SK-N-SH (cell line): ENCODE measurements at places on chromosomes 4 and X.

DNA sequence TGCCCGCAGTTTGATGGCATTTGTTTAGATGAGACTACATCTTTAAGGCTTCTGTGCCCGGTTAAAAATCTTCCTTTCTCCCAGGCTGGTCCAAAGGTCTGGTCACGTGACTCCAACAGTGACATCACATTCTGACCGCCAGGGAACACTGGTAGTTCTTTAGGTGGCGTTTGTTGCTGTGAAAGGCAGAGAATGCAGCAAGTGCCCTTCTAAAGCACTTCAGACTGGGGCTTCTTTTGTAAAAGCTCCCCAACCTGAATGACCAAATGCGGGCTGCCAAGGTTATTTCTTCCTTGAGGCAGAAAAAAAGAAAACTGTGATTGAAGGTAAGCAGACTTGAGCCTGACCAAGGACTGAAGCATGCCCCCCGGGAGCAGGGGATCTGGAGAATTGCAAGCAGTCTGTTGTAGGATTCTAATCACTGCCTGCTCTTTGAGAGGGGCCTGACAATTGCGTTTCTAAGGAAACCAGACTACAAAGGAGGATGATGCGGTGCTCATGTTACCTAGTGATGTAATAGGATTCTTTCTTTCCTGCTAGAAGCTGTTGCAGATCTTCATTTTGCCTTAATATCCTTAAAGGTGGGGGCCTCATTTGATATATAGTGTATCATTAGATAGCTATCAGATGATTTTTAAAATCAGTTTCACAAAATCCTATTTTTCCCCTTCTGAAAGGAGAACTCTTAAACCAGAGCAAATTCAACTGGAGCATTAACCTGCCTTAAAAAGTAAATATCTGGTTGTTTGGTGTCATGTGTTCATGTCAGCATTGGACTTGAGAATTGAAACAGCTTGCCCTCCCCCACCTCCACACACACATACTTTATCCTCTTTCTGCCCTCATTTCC lies 133.1 kb downstream of the AKAP4 start:
- DNase-seq: peak; percentile 66

DNA sequence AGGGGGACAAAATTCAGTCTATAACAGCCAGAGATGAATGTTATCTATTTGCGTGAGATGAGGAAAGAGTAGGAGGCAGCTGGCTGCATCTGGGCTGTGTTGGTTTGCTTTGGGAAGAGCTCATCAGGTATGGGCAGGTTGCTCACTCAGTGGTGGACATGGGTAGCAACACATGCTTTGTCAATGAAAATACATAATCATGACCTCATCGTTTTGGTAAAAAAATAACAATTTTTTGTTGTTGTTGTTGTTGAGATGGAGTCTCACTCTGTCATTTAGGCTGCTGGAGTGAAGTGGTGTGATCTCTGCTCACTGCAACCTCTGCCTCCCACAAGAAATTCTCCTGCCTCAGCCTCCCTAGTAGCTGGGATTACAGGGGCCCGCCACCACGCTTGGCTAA lies 16.3 kb upstream of the GLOD5 start:
- no peak for DNase-seq

DNA sequence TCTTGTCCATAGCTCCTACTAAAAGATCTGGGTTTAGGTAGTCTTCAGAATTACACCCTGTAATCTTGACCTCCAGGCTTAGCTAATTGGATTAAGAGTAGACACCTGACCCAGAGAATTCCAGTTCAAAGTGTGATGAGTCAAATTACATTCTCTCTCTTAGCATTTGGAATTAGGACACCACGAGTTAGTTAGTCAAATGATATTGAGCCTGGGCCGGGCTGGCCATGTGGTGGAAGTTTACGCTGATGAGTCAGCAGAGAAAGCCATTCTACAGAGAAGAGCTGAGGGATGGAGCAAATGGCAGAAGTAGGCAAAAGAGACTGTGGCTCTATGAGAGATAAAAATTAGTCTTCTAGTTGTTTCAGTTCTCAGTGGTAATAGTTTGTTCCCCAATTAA lies 31.1 kb downstream of the CEP44 start:
- no peak for DNase-seq

DNA sequence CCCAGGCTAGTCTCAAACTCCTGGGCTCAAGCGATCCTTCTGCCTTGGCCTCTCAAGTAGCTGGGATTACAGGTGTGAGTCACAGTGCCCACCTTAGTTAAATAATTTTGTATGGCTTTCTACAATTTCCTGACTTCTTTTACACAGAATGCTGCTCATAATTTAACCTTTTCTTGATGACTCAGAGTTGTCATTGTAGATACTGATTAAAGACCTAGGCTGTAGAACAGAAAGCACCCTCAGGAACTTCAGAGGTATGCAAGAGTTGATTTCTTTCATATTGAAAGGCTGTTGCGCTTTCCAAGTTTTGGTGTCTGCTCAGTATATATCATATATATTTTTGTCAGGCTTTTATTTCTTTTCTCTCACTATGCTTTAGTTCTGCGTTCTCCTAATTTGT lies 21.1 kb upstream of the GPR34 start:
- no peak for DNase-seq

DNA sequence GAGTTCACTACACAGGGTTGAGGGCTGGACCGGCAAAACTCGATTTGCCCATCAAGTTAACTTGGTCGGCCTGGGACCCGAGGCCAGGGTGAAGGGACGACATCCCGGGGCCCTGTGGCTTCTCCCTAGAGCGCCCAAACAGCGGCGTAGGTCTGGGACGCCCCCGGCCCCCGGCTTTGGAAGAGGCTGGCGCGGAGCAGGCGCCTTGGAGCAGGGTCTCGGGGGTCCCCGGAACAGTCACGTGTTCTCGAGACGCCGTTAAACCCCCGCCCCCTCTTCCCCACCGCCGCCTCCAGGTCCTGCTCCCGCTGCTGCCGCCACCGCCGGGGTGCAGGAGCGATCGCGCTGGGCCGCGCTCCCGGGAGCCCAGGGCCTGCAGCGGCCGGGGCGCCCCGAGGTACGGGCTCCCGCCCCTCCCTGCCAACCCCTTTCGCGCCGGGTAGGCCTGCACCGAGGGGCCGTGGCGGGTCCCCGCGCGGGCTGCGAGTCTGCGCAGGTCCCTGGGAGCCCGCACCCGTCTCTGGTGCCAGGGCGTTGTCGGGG lies at the start of gene NPY5R:
NPY5R (plus strand) TSS at position 289 of the 543 bp plus-strand sequence. CDS start 6,382 bp downstream, outside the sequence.
- peak; percentile 29 for DNase-seq
